ENCODE measurements at places on chromosomes 13 and 19. TPM values are rescaled to one million over a fixed set of nuclear protein-coding genes. Genes with fewer than 3 reads are reported as not detected.
A peak's percentile ranks its signal among the peaks of the same experiment; 100 is the strongest.

- DNase-seq, result peak; percentile 96
These were observed 8.1 kb downstream of the RINL start for GRCh38 chr19:38869836-38870607.

- no peak for DNase-seq
These were observed 5.1 kb upstream of the KRTDAP start for GRCh38 chr19:35495107-35496064.

GRCh38 chr13:109785892-109786450, 412 bp downstream of the IRS2 start:
- DNase-seq, result no peak

- no peak for DNase-seq
These were observed 412.8 kb downstream of the SLITRK6 start for GRCh38 chr13:85386424-85386823.

GRCh38 chr13:66301006-66301405, 929.1 kb downstream of the PCDH9 start:
- no peak for DNase-seq

DNA sequence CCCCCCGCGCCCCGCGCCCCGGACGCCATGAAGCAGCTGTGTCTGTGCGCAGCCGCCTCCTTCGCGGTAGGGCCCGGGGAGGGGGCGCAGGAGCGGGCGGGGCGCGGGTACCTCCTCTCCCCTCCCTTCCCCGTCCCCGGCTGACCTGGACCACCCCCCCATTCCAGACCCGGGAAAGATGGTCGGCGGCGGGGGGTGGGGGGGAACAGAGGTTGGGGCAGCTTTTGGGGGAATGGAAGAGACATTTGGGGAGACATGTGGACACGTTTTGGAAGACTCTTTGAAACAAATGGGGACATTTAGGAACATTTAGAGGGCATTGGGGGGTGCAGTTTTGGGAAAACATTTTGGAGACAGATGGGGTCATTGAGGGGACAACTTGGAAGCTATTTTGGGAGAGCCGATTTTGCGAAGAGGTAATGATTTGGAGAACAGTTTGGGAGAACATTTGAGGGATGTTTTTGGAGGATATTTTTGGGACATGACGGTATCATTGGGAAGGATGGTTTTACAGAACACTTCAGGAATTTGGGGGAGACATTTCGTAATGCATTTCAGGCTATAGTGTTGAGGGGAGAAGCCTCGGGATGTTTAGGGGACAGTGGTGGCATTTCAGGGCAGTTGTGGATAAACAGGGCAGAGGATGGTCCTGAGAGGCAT, 16.1 kb downstream of the ANKRD24 start:
- no peak for DNase-seq

DNA sequence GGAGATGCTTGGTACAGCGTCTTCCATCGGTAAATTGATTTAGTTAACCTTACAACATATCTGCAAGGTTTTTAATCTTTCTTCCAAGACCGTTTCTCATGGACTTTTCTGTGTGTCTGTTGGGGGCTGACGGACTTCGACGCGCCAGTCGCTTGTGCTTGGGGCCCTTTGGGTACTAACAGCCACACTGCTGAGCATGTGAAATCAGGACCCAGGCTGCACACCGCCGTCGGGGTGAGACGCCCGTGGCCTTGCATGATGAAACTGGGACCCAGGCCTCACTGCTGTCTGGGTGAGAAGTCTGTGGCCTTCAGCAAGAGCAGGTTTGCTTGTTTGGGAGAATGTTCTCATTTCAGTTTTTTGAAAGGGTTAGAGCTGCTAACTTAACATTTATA, 9.8 kb downstream of the ATP4B start:
- DNase-seq, result peak; percentile 61

- no peak for DNase-seq
These were observed 1213.1 kb downstream of the OLFM4 start for GRCh38 chr13:54241719-54242118.

DNA sequence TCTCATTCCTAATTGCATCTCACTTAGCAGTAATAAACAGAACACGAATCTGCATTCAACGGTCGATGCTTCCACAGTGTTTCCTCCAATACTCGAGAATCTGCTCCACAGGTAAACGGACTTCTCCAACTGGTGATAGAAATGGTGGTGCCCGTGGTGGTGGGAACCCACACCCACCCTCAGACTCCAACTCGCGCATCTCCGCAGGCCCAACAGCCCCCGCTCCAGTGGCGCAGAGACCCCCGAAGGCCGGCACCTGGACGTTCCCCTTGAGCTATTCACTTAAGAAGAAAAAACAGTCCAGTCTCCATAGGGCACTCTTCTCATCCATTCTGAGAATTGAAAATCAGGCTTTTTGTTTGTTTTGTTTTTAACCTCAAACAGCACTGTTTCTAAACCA, 13.8 kb upstream of the RASA3 start:
- DNase-seq, result peak; percentile 73

DNA sequence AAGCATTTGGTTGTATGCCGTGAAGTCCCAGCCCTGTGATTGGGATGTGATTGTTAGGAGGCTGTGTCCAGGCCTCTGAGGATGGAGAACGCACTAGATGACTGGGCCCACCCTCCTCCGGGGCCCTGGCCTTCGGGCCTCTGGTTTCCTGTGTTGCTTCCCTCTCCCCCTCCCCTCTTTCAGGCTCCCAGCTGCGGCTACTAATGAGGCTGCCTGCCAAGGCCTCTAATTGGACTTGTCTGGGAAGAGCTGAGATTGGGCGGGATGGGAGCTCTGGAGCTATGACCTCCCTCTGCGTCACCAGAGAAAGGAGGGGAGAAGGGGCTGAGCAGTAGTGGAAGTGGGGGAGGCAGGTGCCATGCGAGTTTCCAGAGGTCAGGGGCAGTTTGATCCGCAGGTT, 9.9 kb downstream of the PTH2 start:
- DNase-seq, result no peak

DNA sequence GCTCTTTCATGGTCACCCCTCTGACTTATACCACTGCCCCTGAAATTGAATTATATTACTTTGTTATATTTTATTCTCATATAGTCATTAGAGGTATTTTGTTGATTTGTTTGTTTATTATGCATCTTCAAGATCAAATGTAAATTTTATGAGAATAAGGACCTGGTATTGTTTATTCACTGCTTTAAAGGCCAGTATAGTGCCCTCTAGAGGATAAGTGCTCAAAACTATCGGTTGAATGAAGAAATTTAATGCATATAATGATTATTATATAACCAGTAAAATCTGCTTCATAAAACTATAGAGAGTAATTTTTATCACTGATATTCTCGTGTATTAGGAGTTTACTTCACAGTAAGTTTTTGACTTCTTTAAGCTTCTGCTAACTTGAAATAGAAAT, 1401.9 kb downstream of the SLITRK1 start:
- no peak for DNase-seq

GRCh38 chr19:33821871-33822270, 25.2 kb downstream of the KCTD15 start:
- no peak for DNase-seq

DNA sequence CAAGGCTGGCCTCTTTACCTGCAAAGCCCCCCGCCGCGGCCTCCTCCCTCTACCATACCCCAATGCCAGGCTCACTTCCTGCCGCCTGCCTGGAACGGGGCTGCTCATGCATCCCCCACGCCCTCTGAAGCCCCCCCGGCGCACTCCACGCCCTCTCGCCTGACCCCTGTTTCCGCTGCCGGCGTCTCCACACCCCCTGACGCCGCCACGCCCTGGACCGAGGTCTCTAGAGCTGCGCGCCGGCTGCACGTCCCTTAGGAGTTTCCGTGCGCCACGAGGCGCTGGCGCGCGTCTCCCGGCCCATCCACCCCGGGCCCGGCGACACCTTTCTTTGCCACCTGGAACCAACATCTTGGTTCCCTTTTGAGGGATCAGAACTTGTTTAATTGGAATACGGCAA, 16.0 kb downstream of the DPRX start:
- DNase-seq, result no peak

GRCh38 chr19:18830488-18830887, 1.3 kb upstream of the UPF1 start:
- no peak for DNase-seq

DNA sequence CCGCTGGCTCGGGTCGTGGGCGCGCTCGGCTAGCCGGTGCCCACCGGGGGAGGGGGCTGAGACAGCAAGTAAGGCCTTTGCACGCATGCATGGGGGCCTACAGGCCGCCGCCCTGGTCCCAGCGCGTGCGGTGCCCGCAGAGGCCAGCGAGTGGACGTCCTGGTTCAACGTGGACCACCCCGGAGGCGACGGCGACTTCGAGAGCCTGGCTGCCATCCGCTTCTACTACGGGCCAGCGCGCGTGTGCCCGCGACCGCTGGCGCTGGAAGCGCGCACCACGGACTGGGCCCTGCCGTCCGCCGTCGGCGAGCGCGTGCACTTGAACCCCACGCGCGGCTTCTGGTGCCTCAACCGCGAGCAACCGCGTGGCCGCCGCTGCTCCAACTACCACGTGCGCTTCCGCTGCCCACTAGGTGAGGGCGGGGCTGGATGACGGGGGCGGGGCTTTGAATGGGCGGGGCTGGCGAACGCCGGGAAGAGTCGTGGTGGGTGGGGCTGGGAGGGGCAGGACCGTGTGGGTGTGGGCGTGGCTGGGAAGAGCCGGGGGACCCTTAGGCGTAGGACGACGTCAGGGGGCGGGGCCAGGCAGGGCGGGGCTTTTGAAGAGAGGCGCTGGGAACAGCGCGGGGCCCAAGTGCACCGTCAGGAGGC, 2.1 kb downstream of the CILP2 start:
- peak; percentile 90 for DNase-seq

GRCh38 chr19:5481957-5482356, 26.7 kb downstream of the ZNRF4 start:
- no peak for DNase-seq

DNA sequence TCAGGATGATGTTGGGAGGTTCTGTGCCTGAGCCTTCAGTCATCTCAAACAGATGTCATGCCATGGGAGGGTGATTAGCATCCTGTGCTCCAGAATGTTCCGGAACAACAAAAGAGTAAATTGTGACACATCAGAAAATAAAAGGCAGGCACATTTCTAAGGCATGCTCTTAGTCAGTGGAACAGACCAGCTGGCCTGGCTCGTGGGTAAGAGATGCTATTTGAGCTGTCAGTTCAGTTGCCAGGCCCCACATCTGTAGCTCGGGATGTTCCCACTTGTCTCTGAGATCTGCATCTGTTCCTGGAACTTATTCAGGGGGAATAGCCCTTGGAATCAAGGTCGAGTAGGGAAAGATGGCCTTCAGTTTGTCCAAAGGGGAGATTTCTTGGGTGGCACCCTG, 26.0 kb downstream of the OLFM4 start:
- DNase-seq, result no peak

DNA sequence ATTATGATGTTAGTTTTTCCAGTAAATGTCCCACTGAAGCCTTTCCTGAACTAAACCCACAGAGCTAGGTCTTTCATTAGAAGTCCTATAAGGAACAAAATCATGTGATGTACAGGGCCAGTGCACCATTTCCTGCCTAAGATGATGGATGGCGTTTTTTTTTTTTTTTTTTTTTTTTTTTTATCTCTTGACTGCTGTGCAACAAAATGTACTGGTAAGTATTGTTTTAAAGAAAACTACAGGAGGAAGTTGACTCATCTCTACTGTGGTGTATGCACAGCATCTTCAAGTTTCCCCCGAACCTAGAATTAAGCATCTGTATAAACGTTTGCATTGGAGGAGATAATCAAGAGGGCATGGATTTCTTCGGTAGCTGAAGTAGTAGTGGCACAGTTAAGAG, 197.5 kb downstream of the NBEA start:
- DNase-seq, result no peak

GRCh38 chr19:8148410-8149260, 757 bp downstream of the FBN3 start:
- no peak for DNase-seq

GRCh38 chr13:103772576-103772975, 706.4 kb upstream of the SLC10A2 start:
- no peak for DNase-seq

- peak; percentile 99 for DNase-seq
These were observed 2.0 kb downstream of the COQ8B start for GRCh38 chr19:40714441-40715299.

DNA sequence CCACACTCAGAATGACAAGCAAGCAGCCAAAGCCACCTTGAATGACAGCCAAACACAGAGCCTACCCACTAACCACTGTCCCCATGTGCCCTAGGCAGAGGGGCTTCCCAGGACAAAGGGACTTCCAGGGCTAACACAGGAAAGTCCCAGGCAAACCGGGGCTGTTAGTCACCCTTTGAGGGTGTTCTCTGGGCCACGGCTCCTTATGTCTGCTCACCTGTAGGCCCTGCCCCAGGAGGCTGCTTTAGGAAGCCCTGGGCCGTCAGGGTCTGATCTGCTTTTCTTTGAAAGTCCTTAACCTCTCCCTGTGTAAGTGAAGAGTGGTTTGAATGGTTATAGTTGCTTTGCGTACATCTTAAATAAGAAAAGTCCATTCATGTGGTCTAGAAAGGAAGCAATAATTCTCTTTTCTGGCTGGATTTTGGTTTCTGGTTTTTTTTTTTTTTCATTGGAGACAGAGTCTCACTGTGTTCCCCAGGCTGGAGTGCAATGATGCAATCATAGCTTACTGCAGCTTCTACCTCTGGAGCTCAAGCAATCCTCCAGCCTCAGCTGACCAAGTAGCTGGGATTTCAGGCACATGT, 161.4 kb downstream of the EFNB2 start:
- no peak for DNase-seq

- DNase-seq, result no peak
These were observed 3.9 kb downstream of the RPL28 start for GRCh38 chr19:55389386-55390317.

- no peak for DNase-seq
These were observed 17.3 kb upstream of the OVOL3 start for GRCh38 chr19:36093687-36094086.

GRCh38 chr13:95643936-95644598, 439 bp downstream of the DZIP1 start:
- no peak for DNase-seq

- DNase-seq, result peak; percentile 84
These were observed 403.8 kb downstream of the SLITRK5 start for GRCh38 chr13:88074794-88075510.

GRCh38 chr13:60811581-60811980, 414.6 kb downstream of the TDRD3 start:
- DNase-seq, result no peak

KLK11 gene
- total RNA-seq, result 219 TPM

APOC4 gene
- not detected for total RNA-seq

IL17D gene
- 1.6 TPM for total RNA-seq

NR1H2 gene
- total RNA-seq, result 83.1 TPM

SIGLEC12 gene
- not detected for total RNA-seq

PINLYP gene
- 1.8 TPM for total RNA-seq

SIGLECL1 gene
- not detected for total RNA-seq

LRRC25 gene
- 3.4 TPM for total RNA-seq

TLE2 gene
- total RNA-seq, result 31.7 TPM

Data from lower leg skin (tissue), 4 donors.